IPS DF 6.9 (cell line): ENCODE measurements at places on chromosomes 7 and 10.

- H3K4me1 ChIP-seq: 0 out of 2 replicates have a peak, but pooled peaks cover 3% of the 10 kb centered on the region
- no peaks in the 10 kb centered on the region for H3K36me3 ChIP-seq
- H3K27me3 ChIP-seq: no peaks in the 10 kb centered on the region
These were observed 746.5 kb downstream of the LRMDA start for GRCh38 chr10:76177936-76178335.

GRCh38 chr10:26217396-26218086, 967 bp downstream of the GAD2 start:
- peaks cover 5% of the 10 kb centered on the region for H3K4me1 ChIP-seq
- no peaks in the 10 kb centered on the region for H3K36me3 ChIP-seq
- H3K27ac ChIP-seq: no peak overlapping the region
- DNase-seq: no peak
- H3K4me3 ChIP-seq: peak overlapping the region; percentile 26; the same call in 1 of the 2 replicates

GRCh38 chr7:6729492-6730342, 23.0 kb upstream of the ZNF12 start:
- no peaks in the 10 kb centered on the region for H3K36me3 ChIP-seq
- H3K27me3 ChIP-seq: no peaks in the 10 kb centered on the region
- no peak overlapping the region for H3K27ac ChIP-seq
- no peaks in the 10 kb centered on the region; the same call in none of the 2 replicates for H3K4me1 ChIP-seq
- peak; percentile 92 for DNase-seq

DNA sequence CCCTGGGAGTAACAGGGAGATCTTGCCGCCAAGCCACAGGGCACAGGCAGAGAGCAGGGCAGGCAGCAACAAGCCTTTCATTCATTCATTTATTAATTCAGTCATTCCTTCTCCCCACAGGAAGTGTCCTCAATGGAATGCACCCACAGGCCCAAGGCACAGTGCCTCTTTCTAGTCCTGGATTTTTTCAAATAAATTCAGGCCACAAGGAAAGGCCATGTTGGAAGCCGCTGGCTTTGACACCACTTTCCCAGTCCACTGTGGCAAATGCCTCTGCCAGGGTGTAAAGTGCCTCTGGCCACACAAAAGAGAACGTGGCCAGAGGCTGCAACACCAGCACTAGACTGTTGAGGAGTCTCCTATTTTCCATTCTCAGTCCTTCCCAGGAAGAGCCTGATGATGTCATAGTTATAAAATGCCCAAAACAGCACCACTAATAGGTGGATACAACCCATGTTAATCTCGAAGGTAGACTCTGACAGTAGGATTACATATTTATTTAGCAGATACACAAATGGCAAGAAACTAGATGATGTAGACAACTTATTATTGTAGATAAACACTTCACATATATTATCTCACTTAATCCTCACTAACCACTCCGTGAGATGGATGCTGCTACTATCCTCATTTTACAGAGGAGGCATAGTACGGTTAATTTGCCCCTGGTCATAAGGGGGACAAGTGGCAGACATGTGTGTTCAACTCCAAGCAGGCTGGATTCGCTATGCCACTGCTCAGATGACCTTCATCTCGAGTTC, 5.5 kb downstream of the JAZF1 start:
- DNase-seq: no peak
- H3K27me3 ChIP-seq: no peaks in the 10 kb centered on the region
- peaks cover 4% of the 10 kb centered on the region; the same call in 1 of the 2 replicates for H3K4me1 ChIP-seq
- no peak overlapping the region for H3K4me3 ChIP-seq
- no peaks in the 10 kb centered on the region for H3K36me3 ChIP-seq
- no peak overlapping the region for H3K27ac ChIP-seq

DNA sequence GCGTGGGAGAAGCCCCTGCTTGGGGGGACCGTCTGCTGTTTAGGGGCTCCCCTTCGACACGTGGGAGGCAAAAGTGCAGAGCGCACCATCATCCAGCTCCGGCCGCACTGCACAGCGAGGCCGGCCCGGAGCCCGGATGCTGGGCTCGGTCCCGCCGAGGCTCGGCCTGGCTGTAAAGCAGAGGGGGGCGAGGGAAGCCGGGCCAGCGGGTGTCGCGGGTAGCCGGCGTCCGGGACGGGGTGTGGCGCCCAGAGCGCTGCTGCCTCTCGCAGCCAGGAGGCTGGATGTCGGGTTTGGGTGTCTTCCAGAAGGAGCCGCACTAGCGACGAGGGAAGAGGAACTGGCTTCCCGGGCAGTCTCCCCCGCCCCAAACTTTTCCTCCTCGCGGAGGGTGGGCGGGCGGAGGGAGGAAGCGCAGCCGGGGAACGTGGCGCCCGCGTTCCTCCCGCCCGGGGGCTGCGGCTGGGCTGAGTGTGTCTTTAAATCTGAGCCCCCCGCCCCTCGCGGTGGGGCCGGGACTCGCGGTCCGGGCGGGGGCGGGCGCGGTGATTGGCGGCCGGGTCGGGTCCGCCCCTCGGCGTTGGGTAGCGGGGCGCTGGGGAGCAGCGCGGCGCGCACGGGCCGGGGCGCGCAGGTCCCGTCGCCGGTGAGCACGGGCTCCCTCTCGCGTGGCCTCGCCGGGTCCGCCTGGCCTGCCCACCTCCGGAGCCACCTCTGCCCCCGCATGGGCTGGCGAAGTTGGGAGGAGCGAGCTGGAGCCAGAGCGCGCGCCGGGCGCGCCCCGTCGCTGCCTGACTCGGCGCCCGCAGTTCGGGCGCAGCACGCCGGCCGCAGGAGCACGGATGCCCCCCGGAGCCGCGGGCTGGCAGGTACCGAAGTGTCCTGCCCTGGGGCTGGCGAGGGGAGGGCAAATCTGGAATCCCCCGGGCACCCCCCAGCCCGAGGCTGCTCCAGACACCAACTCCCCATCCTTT, at the start of gene PALD1:
PALD1 (plus strand) TSS at position 577 of the 974 bp plus-strand sequence. CDS start 47,185 bp downstream, outside the sequence.
- no peak within 1 kb of the TSS for H3K27ac ChIP-seq
- no peaks in the 10 kb centered on the region for H3K27me3 ChIP-seq
- H3K4me3 ChIP-seq: peak within 1 kb of the TSS; percentile 89
- H3K4me1 ChIP-seq: peaks cover 15% of the 10 kb centered on the region
- no peak for DNase-seq

DNA sequence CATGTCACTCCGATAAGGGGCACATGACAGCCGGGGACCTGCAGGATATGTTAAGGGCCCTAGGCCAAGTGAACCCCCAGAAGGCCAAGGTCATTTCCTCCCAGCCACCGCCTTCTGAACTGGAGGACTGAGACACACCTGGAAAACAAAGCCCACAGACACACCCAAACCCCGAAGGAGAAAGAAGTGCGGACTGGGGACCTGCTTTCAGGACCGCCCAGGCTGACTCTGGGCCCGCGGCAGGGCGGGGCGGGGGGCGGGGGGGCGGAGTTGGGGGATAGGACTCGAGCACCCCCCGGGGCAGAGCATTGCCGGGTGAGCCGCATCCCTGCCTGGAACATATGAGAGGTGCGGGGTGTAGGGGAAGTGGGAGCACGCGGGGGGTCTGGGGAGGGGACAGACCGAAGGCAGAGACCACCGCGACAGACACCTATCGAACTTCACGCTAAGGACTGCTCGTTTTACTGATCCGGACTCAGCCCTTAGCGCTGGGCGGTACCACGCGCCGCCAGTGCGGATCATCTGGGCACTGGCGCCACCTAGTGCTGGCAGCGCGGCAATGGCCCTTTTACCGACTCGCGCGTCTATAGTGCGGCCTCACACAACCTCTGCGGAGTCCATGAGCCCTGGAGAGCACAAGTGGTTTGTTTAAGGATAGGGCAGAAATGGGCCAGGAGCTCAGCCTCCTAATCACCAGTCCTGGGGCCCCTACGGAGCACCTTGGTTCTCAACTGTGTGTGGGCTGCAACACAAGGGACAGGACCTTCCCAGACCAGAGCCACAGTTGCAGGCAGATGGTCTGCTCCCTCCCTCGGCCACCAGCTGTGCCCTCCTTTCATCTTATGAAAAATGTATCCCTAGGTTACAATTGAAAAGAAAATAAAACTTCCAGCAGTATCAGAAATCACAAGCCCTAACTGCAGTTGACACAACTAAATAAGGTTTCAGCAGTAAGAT, 157.6 kb downstream of the HERPUD2 start:
- no peaks in the 10 kb centered on the region for H3K27me3 ChIP-seq
- no peak overlapping the region for H3K27ac ChIP-seq
- peak overlapping the region; percentile 54; the same call in 1 of the 2 replicates for H3K4me3 ChIP-seq
- no peaks in the 10 kb centered on the region for H3K36me3 ChIP-seq

- no peak overlapping the region for H3K27ac ChIP-seq
- no peaks in the 10 kb centered on the region for H3K27me3 ChIP-seq
- H3K4me1 ChIP-seq: no peaks in the 10 kb centered on the region
- no peaks in the 10 kb centered on the region for H3K36me3 ChIP-seq
- no peak overlapping the region for H3K4me3 ChIP-seq
- no peak for DNase-seq
These were observed 767.2 kb downstream of the TNS3 start for GRCh38 chr7:46814516-46815250.

- H3K27ac ChIP-seq: no peak overlapping the region
- H3K36me3 ChIP-seq: no peaks in the 10 kb centered on the region
- no peaks in the 10 kb centered on the region for H3K27me3 ChIP-seq
- H3K4me1 ChIP-seq: no peaks in the 10 kb centered on the region
These were observed 212.4 kb upstream of the GALNT17 start for GRCh38 chr7:70919481-70920073.

- no peak for DNase-seq
- peaks cover 10% of the 10 kb centered on the region for H3K4me1 ChIP-seq
- H3K36me3 ChIP-seq: no peaks in the 10 kb centered on the region
- no peak overlapping the region for H3K4me3 ChIP-seq
These were observed 171.9 kb downstream of the USP6NL start for GRCh38 chr10:11439523-11440053.

GRCh38 chr10:95741807-95742467, 14.0 kb upstream of the ENTPD1 start:
- no peak for DNase-seq
- H3K4me1 ChIP-seq: peaks cover 2% of the 10 kb centered on the region; the same call in 1 of the 2 replicates
- no peaks in the 10 kb centered on the region for H3K36me3 ChIP-seq
- H3K27me3 ChIP-seq: no peaks in the 10 kb centered on the region

- no peaks in the 10 kb centered on the region for H3K27me3 ChIP-seq
- H3K4me1 ChIP-seq: no peaks in the 10 kb centered on the region; the same call in 1 of the 2 replicates
- no peak for DNase-seq
- H3K27ac ChIP-seq: no peak overlapping the region
- H3K4me3 ChIP-seq: no peak overlapping the region
These were observed 58.4 kb downstream of the BUB3 start for GRCh38 chr10:123212640-123213039.

DNA sequence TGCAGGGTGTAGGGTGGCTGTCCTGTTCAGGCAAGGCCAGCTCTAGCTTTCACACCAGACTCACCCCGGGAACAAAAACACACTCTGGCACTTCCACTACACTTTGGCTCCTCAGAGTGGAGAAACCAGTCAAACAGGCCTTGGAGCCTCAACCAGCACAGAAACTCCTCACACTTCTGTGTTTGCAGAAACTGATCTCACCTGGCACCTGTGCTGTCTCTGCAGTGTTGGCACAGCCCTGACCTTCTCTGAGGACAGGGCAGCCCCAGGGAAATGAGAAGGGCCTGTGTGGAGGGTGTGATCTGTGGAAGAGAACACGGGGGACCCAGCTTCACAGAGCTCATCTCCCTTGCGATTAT, 4.1 kb upstream of the CALML5 start:
- no peak overlapping the region for H3K27ac ChIP-seq
- no peak for DNase-seq
- no peaks in the 10 kb centered on the region for H3K27me3 ChIP-seq

- H3K36me3 ChIP-seq: no peaks in the 10 kb centered on the region
- no peaks in the 10 kb centered on the region for H3K27me3 ChIP-seq
- no peaks in the 10 kb centered on the region for H3K4me1 ChIP-seq
- no peak overlapping the region for H3K4me3 ChIP-seq
- DNase-seq: no peak
These were observed 4.1 kb downstream of the ZNF680 start for GRCh38 chr7:64558781-64559180.

GRCh38 chr10:121469797-121470606, 128.2 kb downstream of the FGFR2 start:
- H3K27ac ChIP-seq: no peak overlapping the region
- H3K4me1 ChIP-seq: no peaks in the 10 kb centered on the region
- no peak overlapping the region for H3K4me3 ChIP-seq
- H3K36me3 ChIP-seq: no peaks in the 10 kb centered on the region

DNA sequence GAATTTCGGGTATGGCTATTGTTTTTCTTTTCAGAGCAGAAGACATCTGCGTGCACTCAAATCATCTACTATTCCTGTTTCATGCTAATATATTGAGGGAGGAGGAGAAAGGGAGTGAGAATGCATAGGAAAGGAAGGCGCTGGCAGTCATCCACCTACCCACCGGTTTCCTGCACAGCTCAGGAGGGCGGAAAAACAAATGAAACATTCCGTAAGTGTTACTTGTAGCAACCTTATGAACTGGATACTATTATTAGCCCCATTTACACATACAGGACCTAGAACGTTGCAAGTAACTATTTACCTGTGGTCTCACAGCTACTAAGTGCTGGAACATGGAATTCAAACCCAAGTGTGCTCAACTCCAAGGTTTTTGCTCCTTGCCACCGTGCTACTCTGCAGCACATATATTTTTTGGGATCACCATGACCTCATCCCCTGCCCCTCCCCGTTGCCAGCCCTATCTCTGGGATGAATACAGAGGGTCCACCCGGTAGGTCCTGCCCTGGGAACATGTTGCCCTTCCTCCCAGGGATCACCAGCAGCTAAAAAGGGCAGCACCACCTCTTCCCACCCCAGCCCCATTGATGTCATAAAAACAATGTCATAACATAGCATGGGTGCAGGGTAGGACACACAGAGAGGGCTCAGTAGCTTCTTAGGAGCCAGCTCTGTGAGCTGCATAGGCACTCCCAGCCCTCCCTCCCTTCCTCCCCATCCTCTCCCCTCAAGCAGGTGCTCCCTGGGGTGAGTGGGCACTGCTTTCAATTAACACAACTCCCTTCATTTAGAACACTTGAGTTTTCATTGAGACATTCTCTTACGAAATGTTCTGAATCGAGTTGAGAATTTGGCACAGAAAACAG, 16.9 kb downstream of the GFRA1 start:
- no peaks in the 10 kb centered on the region for H3K27me3 ChIP-seq
- peaks cover 4% of the 10 kb centered on the region; the same call in 1 of the 2 replicates for H3K4me1 ChIP-seq
- no peaks in the 10 kb centered on the region for H3K36me3 ChIP-seq
- DNase-seq: no peak

DNA sequence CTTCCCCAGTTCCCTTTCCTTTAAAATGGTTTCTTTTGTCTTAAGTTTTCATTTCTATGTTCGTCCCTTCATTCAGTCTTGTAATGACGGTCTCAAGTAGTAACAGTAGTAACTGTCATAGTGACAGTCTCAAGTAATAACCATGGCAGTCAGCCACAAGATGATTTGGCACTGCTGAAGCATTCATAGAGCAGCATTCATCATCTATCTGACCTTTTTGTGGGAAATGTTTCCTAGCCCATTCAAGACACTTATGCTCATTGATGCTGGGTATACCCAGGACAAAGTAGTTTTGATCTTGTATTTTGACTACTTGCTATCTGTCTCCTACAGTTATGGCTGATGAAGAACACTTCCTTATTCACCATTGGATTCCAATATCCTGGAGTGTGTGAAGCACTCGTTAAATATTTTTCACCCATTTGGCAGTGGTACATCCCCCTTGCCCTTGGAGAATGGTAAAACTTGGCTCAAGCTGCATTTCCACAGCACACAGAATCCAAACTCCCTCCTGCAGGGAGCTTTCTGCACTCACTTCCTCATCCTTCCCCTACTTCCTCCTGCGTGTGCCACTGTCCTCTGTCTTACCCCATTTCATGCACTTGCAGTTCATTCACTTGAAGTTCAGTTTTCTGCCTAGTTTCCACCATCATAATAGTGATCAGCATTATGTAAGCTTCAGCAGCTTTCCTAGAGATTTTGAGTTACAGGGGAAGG, 19.0 kb downstream of the GIMAP4 start:
- no peaks in the 10 kb centered on the region for H3K36me3 ChIP-seq
- no peaks in the 10 kb centered on the region for H3K4me1 ChIP-seq
- H3K4me3 ChIP-seq: no peak overlapping the region
- no peaks in the 10 kb centered on the region for H3K27me3 ChIP-seq

GRCh38 chr7:76187272-76187671, 14.4 kb upstream of the SRRM3 start:
- H3K4me3 ChIP-seq: no peak overlapping the region
- peaks cover 2% of the 10 kb centered on the region for H3K4me1 ChIP-seq
- no peak overlapping the region for H3K27ac ChIP-seq
- DNase-seq: no peak
- no peaks in the 10 kb centered on the region for H3K36me3 ChIP-seq
- H3K27me3 ChIP-seq: no peaks in the 10 kb centered on the region
